ENCODE measurements at places on chromosomes 3 and 15.

GRCh38 chr3:190260301-190260700, 61.9 kb downstream of the CLDN1 start:
- DNase-seq, result no peak

GRCh38 chr3:172467170-172467824, 19.0 kb upstream of the GHSR start:
- DNase-seq, result no peak

DNA sequence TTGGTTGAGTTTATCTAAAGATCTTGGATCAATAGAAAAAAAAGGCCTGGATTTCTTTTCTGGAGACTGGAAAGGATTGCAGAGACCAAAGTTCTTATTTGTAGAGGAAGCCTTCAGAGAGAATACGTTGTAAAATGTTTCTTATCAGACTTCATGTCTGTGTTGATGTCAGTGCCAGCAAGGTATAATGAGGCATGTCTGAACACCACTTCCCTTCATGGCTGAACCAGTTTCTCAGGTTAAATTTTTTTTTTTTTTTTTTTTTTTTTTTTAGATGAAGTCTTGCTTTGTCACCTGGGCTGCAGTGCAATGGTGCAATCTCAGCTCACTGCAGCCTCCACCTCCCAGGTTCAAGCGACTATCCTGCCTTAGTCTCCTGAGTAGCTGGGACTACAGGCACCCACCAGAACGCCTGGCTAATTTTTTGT, 17.8 kb upstream of the ZNF774 start:
- DNase-seq, result no peak

GRCh38 chr3:174035328-174035886, 637.9 kb downstream of the NLGN1 start:
- no peak for DNase-seq

GRCh38 chr3:158642474-158643210, 1.7 kb upstream of the GFM1 start:
- DNase-seq, result no peak

GRCh38 chr3:155097009-155097349, 16.9 kb downstream of the MME start:
- no peak for DNase-seq

DNA sequence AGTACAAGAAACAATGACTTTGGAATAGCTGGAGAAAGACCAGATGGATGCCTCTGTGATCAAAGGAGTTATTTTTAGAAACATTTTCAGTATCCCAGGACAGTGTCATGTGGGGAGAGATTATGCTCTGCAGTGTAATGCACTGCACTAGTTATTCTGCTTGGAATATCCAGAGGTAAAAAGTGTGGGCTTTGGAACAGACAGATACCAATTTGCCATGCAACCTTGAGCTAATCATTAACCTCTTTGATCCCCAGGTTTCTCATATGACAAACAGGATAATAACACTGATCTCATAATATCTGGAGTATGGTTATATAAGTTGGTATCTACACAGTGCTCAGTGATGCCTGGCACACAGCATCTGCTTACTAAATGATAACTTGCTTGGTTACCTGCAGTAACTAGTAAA, 12.2 kb upstream of the SLC7A14 start:
- no peak for DNase-seq

DNA sequence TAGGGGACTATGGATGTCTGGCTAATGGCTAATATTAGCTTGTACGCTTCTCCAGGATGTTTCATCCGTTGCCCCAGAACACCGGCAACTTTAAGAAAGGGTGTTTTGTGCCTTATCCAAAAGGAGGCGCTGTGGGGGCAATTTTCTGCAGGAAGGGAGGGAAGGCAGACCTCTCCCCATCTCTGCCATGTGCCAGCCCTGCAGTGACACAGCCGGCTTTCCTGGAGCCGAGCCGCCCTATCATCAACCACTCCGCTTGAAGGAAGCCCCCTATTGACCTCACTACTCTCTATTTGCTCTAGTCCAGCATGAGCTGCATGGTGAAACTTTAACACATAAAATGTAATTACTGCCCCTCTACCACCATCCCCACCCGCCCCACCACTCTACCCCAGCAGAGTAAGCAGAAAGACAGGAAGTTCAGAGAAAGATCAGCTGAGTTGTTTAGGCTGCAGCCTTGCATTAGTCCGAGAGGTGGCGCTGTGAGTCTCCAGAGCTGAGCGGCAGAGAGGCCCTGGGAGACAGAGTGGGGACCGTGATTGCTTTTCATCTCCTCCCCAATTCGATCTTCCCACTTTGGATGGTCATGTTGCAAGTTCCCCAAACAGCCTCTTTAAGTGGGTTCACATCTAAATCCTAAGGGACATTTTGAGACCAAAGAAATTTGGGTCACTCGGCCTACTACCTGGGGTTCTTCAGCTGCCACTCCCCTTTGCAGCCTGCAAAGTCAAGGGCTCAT, 24.5 kb upstream of the RAD18 start:
- DNase-seq, result no peak

DNA sequence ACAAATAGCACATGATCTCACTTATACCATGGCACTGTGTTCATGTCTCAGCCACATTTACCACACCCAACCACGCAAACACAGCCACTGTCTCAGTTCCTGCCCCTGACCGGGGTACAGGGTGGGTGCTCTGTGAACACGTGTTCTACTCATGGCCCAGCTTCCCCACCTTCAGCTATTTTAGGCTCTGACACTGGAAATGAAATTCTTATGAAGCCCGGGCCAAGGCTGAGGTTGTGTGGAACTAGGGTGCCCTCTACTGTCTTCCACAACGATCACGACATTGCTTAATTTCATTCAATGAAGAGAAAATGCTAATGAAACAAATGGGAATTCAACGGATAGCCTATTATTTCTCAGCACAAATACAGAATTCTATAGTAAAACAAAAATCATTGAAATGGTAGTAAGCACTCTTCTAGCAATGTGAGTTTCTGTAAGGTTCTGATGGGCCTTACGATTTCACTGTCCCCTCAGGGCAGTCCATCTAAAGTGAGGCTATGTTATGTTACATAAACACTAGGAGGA, 2.1 kb upstream of the GABRA5 start:
- DNase-seq, result peak; percentile 0
